H1 (cell line): ENCODE measurements at places on chromosomes 2 and 18.

GRCh38 chr2:207603486-207603885, 21.7 kb downstream of the METTL21A start:
- no peak for DNase-seq

GRCh38 chr18:5414546-5414945, 119.0 kb upstream of the ZBTB14 start:
- DNase-seq: no peak

- no peak for DNase-seq
Observed at GRCh38 chr2:170766693-170767092, 3.5 kb upstream of the ERICH2 start.

GRCh38 chr18:32389858-32390257, 80.8 kb downstream of the GAREM1 start:
- no peak for DNase-seq

- DNase-seq: no peak
Observed at GRCh38 chr2:237572742-237573101, 6.3 kb downstream of the PRLH start.

DNA sequence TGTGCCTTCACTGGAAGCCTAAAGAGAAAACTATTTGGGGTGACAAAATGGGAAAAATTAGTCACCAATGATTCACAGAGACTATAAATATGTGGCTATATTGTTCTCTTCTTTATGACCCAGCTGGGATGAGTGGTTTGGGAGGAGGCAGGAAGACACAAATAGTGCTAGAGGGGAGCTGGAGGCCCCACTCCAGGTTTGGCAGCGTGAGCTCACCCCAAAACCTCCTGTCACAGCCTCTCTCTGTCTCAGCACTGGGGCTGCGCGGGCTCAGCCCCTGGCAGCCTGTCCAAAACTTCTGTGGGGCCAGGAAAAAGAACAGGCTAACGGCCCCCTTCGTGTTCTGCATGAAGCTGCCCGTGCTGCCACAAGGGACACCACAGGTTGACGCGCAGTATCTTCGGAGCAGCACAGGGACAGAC, 73.2 kb upstream of the LCLAT1 start:
- DNase-seq: no peak

- peak; percentile 64 for DNase-seq
Observed at GRCh38 chr18:48709371-48710062, 170.7 kb downstream of the CTIF start.

DNA sequence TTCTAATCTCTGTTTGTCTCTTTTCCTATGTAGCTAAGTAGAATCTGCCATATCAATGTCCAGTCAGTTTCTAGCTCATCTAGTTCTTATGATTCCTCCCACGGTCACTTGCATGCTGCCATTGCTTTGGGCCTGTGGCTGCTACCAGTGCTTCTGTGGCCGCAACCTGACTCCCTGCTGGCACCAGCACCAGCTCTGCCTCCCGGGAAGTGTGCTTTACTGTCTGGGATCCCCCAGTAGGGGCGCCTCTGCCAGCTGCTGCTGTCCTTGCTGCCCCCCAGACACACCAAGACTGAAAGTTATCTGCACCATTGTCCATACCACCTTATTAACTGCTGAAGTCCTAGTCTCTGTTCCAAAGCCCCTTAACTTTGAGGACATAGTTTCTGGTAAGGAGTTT, 56.3 kb downstream of the RAPGEF4 start:
- no peak for DNase-seq

- DNase-seq: no peak
Observed at GRCh38 chr2:57549642-57550102, 496.9 kb upstream of the VRK2 start.

- no peak for DNase-seq
Observed at GRCh38 chr2:21412944-21413443, 289.2 kb downstream of the TDRD15 start.

DNA sequence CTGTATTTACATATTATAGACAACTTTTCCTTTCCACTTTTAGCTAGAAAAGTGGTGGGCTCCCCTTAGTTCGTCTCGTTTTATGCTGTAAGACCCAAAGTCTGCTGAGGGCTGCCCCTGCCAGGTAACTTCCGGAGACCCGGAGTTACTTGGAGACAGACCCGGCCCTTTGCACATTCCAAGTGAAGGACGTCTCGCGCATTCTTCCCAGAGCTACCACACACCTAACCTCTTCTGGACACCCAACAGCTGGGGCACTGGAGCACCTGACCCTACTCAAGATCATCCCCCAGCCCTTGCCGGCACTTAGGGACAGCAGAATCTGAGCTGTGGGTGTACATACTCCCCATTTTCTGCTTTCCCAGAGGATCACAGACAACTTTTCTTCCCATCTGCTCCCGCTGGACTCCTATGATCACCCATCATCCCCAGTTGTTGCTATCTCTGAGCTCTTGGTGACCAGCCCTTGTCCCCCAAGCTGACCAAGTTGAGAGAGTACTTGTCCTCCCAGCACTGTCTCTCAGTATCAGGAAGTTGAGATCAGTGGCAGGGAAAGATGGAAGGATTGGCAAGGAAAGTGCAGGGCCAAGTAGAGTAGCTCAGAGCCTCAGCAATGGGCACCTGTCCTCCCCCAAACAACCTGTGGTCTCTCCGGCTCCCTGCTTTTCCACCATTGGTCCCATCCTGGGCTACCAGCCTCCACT, 8.4 kb upstream of the SATB2 start:
- no peak for DNase-seq

DNA sequence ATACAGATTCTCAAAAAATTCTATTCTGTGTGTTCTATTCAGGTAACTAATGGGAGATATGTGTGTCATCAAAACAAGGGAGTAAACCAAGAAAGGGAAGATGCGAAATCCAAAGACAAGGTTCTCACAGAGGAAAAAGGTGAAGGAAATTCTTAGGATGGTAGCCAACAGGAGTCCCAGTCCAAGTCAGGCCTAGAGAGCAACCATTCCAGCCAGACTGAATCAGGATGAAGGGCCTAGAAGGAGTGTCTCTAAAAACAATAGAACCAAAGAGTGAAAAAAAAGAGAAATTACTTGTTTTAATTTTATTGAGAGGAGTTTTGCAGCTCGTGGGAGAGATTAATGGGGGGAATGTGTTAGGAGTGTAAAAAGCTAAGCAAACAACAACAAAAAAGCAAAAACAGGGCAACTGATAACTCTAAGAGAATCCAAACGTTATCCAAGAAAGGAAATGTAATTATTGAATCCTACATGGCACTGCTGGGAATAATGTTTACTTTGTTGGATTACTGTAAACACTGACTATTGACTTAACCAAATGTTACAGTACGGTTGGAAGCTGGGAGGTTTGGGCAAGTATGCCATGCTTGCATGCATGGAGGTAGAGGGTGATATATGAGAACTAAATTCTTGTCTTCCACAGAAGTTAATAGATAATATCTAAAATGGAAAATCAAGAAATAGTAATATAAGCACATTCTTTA, 12.3 kb downstream of the MAP3K20 start:
- DNase-seq: no peak

GRCh38 chr2:96174251-96175144, 29.3 kb upstream of the DUSP2 start:
- DNase-seq: peak; percentile 90

DNA sequence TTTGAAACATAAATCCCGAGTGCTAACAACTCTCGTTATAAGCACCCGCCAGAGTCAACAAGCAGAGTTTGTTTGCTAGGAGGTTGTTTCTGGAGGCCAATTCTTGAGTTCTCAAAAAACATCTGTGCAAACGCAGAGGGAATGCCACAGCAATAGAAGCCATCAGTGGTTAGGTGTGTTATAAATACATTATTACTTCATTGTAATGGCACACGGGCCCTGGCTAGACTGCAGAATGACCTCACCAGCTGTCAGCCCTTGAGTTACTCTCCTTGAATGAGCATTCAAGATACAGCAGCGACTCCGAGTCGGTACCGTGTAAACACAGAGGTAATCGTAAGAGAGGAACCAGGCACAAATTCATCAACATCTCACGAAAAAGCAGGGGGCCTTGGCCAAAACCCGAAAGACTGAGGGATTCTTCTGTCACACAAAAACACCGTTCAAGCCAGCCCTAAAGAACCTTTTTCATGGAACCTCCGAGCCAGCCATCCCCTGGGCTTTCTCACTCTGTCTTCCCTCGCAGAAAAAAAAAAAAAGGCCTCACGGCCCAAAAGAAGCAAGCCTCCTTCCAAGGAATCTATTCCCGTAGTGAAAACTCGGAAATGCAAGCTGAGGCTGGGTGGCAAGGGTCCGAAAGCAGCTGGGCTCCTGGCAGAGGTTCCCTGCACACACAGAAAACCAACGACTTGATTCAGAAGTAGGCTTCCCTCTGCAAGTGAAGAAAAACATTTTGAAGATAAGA, 133.7 kb upstream of the MEIS1 start:
- no peak for DNase-seq

GRCh38 chr18:9421096-9421900, 54.0 kb upstream of the RALBP1 start:
- no peak for DNase-seq

DNA sequence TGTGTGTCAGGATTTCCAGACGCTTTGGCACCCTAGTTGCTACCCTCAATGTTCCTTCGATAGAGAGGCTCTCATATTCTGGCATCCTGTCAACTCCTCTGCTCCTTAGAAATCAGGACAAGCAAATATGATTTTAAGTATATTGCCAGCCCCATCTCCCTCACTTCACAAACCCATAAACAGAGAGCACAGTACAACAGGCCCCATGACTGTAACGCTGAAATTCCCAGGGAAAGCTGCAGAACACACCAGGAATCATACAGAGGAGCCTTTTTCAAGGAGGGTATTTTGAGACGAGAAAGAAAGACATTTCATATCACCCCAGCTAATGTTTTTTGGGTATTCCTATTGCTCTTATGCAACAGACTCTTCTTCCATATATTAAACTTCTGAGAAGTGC, 162.9 kb downstream of the NAPG start:
- no peak for DNase-seq

- DNase-seq: no peak
Observed at GRCh38 chr2:103859238-103859637, 994.7 kb upstream of the POU3F3 start.

- DNase-seq: peak; percentile 76
Observed at GRCh38 chr2:8680822-8681760, 765 bp upstream of the ID2 start.

DNA sequence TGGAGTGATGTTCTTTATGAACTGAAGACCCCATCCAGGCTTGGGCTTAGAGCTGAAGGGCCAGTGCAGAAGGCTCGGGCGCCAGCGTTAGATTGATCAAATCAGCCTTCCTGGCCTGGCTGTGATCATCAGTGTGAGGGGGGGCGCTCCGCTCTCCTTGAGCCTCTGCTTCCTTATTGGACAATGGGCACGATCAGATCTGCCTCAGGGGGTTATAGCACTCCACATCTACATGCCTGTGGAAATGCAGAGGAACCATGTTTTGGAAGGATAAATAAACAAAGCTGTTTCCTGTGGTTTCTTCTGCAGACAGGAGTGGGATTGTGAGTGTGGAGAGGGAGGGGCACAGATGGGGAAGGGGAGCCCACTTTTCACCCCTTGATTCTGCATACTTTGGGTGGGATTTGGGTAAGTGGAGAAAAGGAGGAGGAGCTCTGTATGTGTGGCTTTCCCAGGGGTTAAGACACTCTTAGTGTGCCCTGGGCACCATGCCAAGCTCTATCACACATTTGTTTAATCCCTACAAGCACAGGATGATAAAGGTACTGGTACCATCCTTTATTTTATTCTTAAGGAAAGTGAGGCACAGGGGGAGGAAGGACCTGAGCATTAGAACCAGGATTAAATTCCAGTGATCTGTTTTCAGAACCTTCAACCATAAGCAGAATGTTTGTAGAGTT, 150.5 kb downstream of the EN1 start:
- no peak for DNase-seq

DNA sequence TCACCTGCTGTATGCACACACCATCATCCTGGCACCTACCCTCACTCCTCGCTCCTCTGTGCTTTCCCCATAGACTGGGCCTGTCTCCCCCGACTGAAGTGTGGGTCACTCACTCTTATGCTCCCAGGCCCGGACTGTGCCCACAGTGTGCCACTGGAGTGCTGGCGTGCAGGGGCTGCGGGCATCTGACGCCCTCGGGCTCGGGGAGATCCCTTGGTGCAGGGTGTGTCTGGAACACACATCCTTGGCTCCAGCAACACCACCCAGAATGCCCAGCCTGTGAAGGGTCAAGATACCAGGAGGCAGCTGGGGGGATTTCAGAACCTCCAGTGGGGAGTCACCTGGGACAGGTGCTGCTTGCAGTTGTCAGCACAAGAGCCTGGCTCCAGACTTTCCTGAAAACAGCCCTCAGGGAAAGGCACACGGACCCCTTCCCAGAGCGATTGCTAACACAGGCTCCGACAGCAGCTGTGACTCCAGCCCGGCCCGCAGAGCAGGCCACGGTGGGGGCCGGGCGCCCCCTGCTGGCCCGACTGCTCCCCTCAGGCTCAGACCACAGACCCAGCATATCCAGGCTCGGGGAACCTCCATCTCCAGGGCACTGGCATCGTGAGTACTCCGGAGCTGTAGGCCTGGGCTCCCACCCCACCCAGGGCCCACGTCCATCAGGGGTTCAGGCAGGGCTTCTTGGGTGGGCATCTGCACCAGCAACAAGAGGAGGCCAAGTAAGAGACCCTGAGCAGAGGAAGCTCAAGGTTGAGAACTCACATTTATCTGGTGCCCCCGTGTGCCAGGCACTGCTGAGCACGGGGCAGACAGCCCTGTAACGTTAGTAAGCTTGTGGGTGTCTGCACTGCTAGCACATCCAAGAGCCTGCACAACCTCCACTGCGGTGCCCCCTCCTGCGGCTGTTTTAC, 8.6 kb downstream of the HS1BP3 start:
- DNase-seq: peak; percentile 50

- DNase-seq: no peak
Observed at GRCh38 chr2:16625201-16625729, 40.4 kb downstream of the CYRIA start.

GRCh38 chr2:125456693-125457363, 1199.1 kb upstream of the GYPC start:
- DNase-seq: no peak

GRCh38 chr2:215847718-215848117, 165.6 kb downstream of the MREG start:
- no peak for DNase-seq

GRCh38 chr18:65735155-65735554, 15.7 kb upstream of the CDH7 start:
- DNase-seq: no peak

DNA sequence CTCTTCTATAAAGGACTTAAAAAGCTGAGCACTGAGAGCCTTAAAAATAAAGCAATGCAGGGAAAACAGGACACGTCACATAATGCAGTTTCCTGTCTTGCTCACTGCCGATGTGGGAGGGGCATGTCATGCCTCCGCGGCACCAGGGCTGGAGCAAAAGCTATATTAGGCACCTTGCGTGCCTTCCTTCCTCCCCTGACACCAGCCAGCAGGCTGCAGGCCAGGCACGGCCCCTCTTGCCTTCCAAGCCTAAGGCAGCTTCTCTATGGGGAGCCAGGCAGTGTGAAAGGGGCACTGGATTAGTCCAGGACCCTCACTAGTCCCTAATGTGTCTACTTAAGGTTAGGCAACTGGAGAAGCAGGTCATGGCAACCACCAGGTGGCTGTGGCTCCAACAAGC, 26.3 kb downstream of the MRPL35 start:
- no peak for DNase-seq

DNA sequence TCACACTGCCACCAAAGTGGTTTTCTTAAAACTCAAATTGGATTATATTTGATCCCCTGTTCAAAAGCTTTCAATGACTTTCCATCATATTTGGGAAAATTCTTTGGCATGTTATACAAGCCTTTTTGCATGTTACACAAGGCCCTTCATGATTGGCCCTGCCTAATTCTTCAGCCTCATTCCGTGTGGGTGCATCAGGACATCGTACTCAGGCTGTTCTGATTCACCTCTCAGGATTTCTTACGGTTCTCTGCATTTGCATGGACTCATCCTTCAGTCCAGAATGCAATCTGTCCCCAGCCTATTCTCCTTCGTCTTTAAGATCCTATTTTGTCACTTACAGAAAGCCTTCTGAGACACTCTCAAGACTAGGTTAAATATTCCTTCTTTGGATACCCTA, 107.8 kb downstream of the LYPD1 start:
- DNase-seq: no peak
